ENCODE measurements at places on chromosomes 2 and 18.

- H3K4me1 ChIP-seq, result peaks cover 61% of the 10 kb centered on the region
- no peak overlapping the region for H3K27ac ChIP-seq
- H3K27me3 ChIP-seq, result no peaks in the 10 kb centered on the region
- no peak for DNase-seq
- peaks cover 2% of the 10 kb centered on the region for H3K36me3 ChIP-seq
- peak overlapping the region; percentile 55 for H3K4me3 ChIP-seq
These were observed 27.2 kb downstream of the ITGA6 start for GRCh38 chr2:172454404-172455120.

GRCh38 chr2:21078296-21078695, 34.4 kb upstream of the APOB start:
- DNase-seq, result no peak
- no peaks in the 10 kb centered on the region for H3K36me3 ChIP-seq
- no peak overlapping the region for H3K4me3 ChIP-seq

GRCh38 chr2:101267671-101268656, 15.3 kb downstream of the CNOT11 start:
- no peaks in the 10 kb centered on the region for H3K27me3 ChIP-seq
- peak overlapping the region; percentile 21 for H3K4me3 ChIP-seq
- H3K27ac ChIP-seq, result peak overlapping the region; percentile 77

GRCh38 chr2:212940816-212941215, 210.6 kb downstream of the IKZF2 start:
- no peak overlapping the region for H3K27ac ChIP-seq
- no peaks in the 10 kb centered on the region for H3K36me3 ChIP-seq
- H3K27me3 ChIP-seq, result no peaks in the 10 kb centered on the region

Measured in T-helper 17 cell (primary cell).